ENCODE measurements at places on chromosomes 3 and 15. TPM values are rescaled to one million over a fixed set of nuclear protein-coding genes. Genes with fewer than 3 reads are reported as not detected.

GRCh38 chr15:52440414-52440813 is 88.3 kb downstream of the MYO5A start:
- H3K4me1 ChIP-seq = no peaks in the 10 kb centered on the region
- no peak for DNase-seq
- no peaks in the 10 kb centered on the region for H3K27me3 ChIP-seq
- no peak overlapping the region for H3K27ac ChIP-seq

DNA sequence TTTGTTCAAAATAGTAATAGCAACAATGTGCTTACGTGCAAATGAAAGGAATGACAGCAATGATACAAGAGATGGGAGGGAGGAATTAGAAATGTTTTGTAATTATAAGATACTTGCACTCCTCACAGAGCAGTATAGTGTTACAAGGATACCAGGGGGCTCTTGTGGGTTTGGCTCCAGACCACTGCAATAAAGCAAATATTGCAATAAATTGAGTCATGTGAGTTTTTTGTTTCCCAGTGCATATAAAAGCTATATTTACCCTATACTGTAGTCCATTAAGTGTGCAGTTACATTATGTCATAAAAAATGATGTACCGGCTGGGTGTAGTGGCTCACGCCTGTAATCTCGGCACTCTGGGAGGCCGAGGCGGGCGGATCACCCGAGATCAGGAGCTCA is 864.3 kb downstream of the NSUN3 start:
- DNase-seq = no peak
- no peaks in the 10 kb centered on the region for H3K27me3 ChIP-seq
- H3K27ac ChIP-seq = no peak overlapping the region
- H3K4me1 ChIP-seq = no peaks in the 10 kb centered on the region
- H3K4me3 ChIP-seq = no peak overlapping the region
- no peaks in the 10 kb centered on the region for H3K36me3 ChIP-seq

DNA sequence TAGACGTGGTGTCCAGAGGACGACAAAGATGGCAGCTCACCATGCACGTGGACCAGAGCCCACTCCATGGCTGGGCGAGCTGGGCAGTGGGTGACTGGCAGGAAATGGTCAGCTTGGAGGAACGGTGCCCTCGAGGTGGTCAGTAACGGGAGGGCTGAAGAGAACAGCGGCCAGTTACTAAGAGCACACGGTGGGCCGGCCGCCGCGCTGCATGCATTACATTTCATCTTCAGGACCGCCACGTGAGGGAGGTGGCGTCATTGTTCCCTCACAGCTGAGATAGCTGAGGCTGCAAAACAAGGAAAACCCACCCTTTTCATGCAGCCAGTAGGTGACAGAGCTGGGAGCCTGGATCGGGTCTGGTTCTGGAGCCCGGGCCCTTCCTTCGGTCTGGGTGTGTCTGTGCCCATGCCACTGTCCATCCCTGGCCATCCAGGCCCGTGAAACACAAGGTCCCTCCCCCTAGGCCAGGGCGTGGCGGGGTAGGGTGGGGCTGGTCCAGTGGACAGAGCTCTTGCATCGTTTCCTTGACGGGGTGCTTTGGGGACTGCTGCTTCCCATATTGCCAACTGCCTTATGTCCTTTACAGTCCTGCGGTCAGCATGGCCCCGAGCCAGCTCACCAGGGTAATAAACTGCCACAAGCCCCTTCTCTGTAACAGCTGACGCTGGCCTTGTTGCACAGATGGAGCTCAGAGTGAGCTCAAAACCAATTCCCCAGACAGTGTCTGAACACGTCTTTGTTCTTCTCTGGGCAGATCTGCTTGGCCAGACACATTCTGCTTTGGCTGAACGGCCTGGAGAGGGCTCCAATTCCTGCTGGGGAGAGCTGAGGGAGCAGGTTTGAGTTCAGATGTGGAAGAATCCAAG is 51.8 kb downstream of the RGMA start:
- no peak overlapping the region for H3K4me3 ChIP-seq
- H3K36me3 ChIP-seq = no peaks in the 10 kb centered on the region
- H3K27ac ChIP-seq = no peak overlapping the region
- H3K27me3 ChIP-seq = no peaks in the 10 kb centered on the region

DNA sequence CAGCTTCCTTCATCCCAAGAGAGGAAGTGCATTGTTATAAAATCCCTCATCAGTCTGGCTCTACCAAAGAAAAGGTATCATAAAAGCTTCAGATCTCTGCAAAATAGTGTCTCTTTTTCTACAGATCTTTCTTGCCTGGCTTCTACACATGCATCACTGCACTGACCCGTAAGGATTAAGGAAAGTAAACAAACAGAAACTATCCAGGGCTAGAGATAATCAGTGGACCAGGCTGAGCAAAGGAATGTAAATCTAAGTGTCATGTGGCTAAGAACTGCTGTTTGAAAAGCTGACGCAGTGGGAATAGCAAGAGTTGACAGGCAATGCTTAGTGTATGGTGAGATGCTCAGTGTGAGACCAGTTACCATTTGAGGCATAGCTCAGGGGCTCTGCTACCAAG is 339.7 kb downstream of the IL5RA start:
- peak overlapping the region; percentile 50 for H3K27ac ChIP-seq
- H3K27me3 ChIP-seq = no peaks in the 10 kb centered on the region
- H3K4me1 ChIP-seq = peaks cover 11% of the 10 kb centered on the region
- no peaks in the 10 kb centered on the region for H3K36me3 ChIP-seq
- H3K4me3 ChIP-seq = no peak overlapping the region

DNA sequence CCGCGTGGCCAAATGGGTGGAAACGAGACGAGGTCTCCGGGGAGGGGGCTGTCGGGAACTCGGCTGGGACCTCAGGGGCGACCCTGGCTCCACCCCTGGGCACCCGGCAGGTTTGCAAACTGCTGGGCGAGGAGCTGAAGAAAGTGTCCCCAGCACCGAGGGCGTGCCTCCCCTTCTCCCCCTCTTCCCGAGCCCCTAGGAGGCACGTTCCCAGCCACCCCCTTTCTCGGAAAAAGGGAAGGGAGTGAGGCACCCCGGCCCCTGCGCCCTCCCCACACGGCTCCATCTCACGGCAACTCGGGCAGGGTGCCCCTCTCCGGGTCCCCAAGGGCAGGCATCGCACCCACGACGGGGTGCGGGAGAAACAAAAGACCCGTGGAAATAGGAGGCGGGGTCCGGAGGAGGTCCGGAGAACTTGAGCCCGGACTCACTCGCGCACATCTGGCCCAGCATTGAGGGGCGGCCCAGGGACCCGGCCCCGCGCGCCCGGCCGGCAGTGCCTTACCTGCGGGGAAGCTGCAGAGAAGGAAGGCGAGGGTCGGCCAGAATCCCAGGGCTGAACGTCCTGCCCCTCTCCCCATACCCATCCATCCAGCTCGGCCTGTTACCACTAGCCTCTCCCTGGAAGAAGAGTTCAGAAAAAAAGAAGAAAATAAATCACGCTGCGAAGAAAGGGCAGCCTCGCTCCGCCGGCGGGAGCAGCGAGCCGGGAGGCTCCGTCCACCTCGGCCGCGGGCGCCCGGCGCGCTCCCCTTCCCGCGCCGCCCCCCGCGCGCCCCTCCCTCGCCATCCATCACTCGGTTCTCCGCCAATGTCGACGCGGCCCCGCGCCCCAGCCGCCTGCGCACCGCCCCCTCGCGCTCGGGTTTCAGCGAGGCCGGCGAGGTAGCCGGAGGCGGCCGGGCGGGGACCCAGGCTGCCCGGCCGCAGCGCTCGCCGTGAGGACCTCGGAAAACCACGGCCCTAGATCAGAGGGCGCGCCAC is 16.3 kb downstream of the RGMA start:
- peaks cover 21% of the 10 kb centered on the region for H3K27me3 ChIP-seq
- peak; percentile 90 for DNase-seq
- H3K4me1 ChIP-seq = no peaks in the 10 kb centered on the region
- no peaks in the 10 kb centered on the region for H3K36me3 ChIP-seq
- peak overlapping the region; percentile 75 for H3K27ac ChIP-seq
- H3K4me3 ChIP-seq = peak overlapping the region; percentile 74

SLC51A gene
- total RNA-seq = 3.9 TPM

DNA sequence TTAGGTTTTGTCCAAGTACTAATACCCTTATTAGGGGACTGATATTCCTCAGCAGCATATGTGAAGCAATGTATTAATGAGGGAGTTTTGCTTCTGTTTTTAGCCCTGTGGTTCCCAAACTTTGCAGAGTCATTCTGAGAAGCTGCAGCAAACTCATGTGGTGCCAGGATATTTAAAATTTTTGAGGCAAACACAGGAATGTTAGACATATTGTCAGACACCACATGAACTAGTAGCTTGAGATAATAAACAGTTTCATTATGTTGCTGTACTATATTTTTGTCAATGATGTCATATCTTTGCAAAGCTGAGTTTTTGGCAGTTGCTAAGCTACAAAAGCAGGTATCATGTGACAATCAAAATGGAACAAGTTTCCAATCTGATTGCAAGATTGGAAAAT is 36.6 kb downstream of the ATP6V1A start:
- no peaks in the 10 kb centered on the region for H3K36me3 ChIP-seq
- no peak overlapping the region for H3K27ac ChIP-seq
- DNase-seq = no peak

ROPN1 gene
- total RNA-seq = not detected

WDR49 gene
- not detected for total RNA-seq

- no peaks in the 10 kb centered on the region for H3K27me3 ChIP-seq
- no peak for DNase-seq
- H3K4me1 ChIP-seq = no peaks in the 10 kb centered on the region
- H3K4me3 ChIP-seq = no peak overlapping the region
These were observed 251.3 kb upstream of the GBE1 start for GRCh38 chr3:82012775-82013174.

- H3K4me3 ChIP-seq = no peak overlapping the region
- DNase-seq = peak; percentile 5
- H3K27me3 ChIP-seq = no peaks in the 10 kb centered on the region
- H3K27ac ChIP-seq = no peak overlapping the region
- H3K4me1 ChIP-seq = peaks cover 5% of the 10 kb centered on the region
These were observed 53.2 kb upstream of the KLF13 start for GRCh38 chr15:31273258-31273941.

DNA sequence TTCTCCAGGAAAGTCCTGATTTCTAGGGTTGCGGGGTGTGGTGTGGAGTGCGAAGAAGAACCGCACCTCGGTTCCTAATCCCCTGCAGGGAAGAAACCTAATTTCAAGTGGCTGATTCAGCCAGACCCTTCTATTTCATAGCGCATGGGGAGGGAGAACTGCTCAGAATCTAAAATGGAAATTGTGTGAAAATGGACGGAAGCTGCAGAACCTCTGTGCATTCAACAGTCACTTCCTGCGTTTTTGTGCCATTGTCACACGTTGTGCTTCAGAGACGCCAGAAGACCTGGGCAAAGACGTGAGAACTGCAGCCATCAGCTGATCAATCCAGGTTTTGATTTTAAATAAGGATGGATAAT is 1.2 kb downstream of the SIDT1 start:
- no peak overlapping the region for H3K27ac ChIP-seq
- no peaks in the 10 kb centered on the region for H3K4me1 ChIP-seq
- H3K4me3 ChIP-seq = no peak overlapping the region
- H3K36me3 ChIP-seq = no peaks in the 10 kb centered on the region
- H3K27me3 ChIP-seq = peaks cover 72% of the 10 kb centered on the region

ZBTB20 gene
- total RNA-seq = 20.5 TPM

DNA sequence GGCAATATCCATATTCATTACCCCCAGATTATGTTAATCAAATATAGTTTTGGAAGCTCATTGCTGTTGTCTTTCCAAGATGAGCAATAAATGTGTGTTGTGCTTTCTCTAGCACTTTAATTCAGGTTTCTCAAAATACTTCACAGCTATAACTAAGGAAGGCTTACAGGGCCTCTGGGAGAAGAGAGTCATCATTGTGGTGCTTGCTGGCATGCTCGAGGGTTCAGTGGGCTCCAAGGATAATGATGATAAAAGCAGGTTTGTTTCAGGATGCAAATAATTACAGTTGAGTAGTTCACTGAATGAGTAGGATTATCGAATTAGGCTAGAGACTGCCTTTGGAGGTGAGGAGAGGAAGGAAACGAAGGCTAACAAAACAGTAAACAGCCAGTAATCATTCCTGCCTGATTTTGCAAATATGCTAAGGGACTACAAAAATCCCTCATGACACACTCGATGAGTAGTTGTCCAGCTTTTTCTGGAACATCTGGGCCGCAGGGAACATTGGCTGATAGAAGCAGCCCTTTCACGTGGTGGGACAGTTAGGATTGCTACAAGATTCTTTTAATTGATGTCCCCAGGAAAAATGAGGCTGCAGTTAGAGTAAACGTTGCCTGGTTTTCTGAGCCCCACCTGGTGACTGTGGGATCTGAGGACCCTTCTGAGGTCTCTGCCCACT is 54.1 kb downstream of the SLC7A14 start:
- no peaks in the 10 kb centered on the region for H3K36me3 ChIP-seq
- H3K4me1 ChIP-seq = no peaks in the 10 kb centered on the region
- H3K27ac ChIP-seq = no peak overlapping the region
- no peak overlapping the region for H3K4me3 ChIP-seq
- no peaks in the 10 kb centered on the region for H3K27me3 ChIP-seq
- DNase-seq = no peak

GRCh38 chr15:96326328-96327154 is 4.0 kb upstream of the NR2F2 start:
- no peaks in the 10 kb centered on the region for H3K36me3 ChIP-seq
- H3K4me3 ChIP-seq = peak overlapping the region; percentile 65
- peak overlapping the region; percentile 90 for H3K27ac ChIP-seq

CADPS gene
- total RNA-seq = 6.6 TPM

GRCh38 chr3:113521981-113522380 is 7.0 kb upstream of the SPICE1 start:
- H3K4me1 ChIP-seq = no peaks in the 10 kb centered on the region
- no peak for DNase-seq
- no peak overlapping the region for H3K27ac ChIP-seq
- H3K4me3 ChIP-seq = no peak overlapping the region
- H3K27me3 ChIP-seq = peaks cover 38% of the 10 kb centered on the region

DNA sequence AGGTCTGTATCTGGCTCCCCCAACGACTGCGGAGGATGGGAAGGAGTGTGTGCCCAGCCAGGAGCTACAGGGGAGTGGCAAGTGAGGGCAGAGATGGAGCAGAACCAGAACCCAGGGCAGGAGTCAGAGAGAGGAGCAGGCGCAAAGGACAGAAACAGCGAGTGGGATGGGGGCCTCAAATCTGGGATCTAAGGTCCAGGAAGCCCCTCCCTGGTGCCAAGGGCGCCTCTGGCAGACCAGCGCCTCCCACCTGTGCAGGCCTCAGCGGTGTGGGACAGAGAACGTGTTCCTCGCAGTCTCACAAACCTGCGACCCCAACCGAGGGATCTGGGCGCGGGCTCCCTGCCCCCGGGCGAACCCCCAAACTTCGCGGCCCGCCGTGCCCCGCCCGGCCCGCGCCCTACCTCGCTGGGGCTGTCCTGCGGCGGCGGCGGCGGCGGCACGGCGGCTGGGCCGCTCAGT is 301 bp downstream of the PCBP4 start:
- H3K27me3 ChIP-seq = no peaks in the 10 kb centered on the region
- peak overlapping the region; percentile 95 for H3K27ac ChIP-seq
- peak overlapping the region; percentile 75 for H3K4me3 ChIP-seq
- H3K4me1 ChIP-seq = peaks cover 31% of the 10 kb centered on the region
- H3K36me3 ChIP-seq = no peaks in the 10 kb centered on the region

CHL1 gene
- total RNA-seq = 0.20 TPM
